ENCODE measurements at places on chromosomes 2 and 18. TPM values are rescaled to one million over a fixed set of nuclear protein-coding genes. Genes with fewer than 3 reads are reported as not detected.

RGPD4 gene
- total RNA-seq: not detected

CYP27C1 gene
- total RNA-seq: not detected

UBR3 gene
- total RNA-seq: 14.7 TPM

FAM237A gene
- not detected for total RNA-seq

XDH gene
- total RNA-seq: 2.0 TPM

LIPG gene
- 38.1 TPM for total RNA-seq

SMYD1 gene
- total RNA-seq: not detected

ALPI gene
- total RNA-seq: not detected

TFCP2L1 gene
- under 0.01 TPM for total RNA-seq

ANKRD30BL gene
- 0.14 TPM for total RNA-seq

IL1R1 gene
- 26.6 TPM for total RNA-seq

STAM2 gene
- 40.9 TPM for total RNA-seq

EMILIN2 gene
- 15.0 TPM for total RNA-seq

Data from placental pericyte (primary cell).